ENCODE measurements at places on chromosomes 12 and 14.

DNA sequence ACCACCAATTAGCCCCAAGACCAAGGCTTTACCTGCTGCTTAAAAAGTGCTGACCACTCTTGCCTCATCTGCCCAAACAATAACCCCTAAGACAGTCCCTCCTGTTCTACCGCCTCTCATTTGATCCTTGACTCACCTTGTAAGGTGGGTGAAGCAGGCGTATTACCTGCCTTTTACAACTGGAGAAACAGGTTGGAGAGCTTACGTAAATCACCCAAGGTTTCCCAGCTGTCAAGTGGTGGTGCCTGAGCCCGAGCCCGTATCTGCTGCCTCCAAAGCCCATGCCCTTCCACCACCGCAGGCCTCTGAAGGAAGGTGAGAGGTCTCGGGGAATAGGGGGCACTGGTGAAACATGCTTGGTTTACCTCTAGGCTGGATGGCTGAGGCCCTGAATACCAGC, 36.6 kb downstream of the MAX start:
- DNase-seq: peak; percentile 80

DNA sequence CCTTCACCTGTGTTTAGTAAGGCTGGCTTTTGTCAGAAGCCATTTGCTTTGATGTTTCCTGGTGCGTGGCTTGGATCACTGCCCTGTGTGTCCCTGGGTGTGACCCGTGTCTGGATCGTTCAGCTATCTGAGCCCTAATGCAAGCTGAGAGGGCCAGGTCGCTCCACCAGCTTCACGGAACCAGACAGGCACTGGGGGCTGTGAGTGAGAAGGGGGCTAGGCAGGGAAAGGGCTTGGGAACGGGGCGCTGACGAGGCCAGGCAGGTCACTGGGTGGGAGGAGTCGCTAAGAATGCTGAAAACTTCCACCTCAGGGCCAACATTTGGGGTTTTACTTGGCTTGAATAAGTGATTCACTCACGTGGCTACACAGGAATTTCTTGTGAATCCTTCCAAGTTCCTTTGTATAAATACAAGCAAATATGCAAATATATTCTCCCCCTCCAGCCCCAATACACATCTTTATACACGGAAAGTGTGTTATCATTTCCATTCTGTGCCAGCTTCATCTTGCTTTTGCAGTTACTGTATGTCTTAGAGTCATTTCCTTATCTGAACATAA, 24.2 kb upstream of the MMP17 start:
- DNase-seq: peak; percentile 37

- peak; percentile 63 for DNase-seq
Observed at GRCh38 chr12:6745741-6746525, 7.0 kb downstream of the MLF2 start.

DNA sequence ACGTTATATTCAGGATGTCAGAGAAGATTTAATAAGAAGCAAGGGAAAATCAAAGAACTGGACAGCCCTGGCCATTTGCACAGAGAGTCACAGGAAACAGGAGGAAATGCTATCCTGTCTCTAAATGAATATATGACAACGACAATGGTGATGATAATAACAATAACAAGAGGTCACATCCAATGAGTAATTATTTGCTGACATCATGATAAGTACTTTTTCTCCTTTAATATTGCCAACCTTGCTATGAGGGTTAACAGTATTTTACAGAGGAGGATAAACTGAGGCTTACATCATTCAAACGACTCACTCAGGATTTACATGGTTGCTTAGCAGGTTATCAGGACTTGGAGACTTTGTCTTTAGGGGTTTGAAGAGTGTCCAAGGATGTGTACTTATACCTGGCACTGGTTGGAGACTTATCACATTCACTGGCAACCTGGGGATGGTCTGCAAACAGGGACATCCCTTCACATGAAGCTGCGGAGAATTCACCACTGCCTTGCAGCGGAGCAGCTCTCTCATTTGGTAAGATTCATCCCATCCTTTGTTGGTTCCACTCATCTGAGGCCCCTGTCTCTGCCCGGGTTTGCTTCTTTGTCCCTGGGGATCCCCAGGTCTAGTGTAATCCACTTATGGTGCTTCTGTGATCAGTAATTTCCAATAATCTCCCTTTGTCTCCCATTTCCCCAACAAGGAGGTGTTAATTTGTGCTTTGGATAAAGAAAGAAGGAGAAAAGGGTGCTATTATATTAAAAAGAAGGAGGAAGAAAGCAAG, 637.8 kb downstream of the BCL11B start:
- no peak for DNase-seq

GRCh38 chr14:34722723-34723545, 8.5 kb upstream of the CFL2 start:
- no peak for DNase-seq

DNA sequence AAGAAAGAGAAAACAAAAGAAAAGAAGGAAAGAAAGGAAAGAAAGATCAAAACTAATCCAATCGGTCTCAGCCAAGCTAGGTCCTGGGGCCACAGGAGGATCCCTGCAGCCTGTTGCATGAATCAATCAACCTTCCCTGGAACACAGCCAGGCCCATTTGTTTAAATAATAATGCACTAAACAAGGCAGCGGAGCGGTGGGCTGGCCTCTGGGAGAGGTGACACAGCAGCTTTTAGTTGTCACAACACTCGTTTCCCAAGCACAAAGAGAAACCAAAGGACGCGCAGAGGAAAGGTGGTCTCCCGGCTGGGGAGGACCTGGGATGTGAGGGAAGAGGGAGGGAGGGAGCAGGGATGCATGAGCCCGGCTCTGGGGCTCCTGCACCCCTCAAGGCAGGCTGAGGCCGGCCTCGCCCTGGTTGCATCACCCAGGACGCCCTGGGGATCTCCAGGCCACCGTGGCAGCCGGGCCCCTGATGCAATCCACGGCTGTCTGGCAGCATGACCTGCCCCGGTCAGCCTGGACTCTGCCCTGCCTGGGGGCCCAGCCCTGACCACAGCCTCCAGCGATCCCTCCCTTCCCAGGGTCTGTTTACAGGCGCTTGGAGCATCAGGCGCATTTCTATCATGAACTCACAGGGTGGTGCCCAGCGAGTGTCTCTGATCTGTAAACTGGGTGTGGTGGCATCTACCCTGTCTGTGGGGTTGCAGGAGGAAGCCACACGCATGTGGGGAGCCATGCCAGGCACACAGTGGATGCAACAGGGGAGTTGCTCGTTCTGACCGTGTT, 32.5 kb downstream of the MMP17 start:
- DNase-seq: peak; percentile 95

DNA sequence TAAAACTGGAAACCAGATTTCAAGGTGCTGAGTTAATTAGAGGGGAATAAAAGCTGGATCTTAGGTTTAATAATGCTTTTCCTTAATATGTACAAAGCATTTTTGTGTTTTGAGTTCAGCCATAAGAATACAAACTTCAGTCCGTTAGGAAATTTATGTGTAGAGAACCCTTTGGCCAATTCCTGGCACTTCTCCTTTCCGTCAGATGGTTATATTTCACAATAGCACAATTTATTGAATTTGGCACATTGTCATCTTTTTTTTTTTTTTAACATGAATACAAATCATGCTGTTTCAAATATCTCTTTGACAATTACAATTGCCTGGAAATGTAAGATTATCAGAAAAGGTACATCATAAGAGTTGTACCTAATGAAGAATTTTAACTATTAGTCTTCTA, 56.2 kb upstream of the DDHD1 start:
- DNase-seq: no peak

- DNase-seq: no peak
Observed at GRCh38 chr14:100677152-100677551, 49.5 kb upstream of the DLK1 start.

GRCh38 chr14:49497725-49498348, 88.3 kb downstream of the RPS29 start:
- no peak for DNase-seq

- no peak for DNase-seq
Observed at GRCh38 chr12:42936260-42936659, 346.7 kb upstream of the PRICKLE1 start.

DNA sequence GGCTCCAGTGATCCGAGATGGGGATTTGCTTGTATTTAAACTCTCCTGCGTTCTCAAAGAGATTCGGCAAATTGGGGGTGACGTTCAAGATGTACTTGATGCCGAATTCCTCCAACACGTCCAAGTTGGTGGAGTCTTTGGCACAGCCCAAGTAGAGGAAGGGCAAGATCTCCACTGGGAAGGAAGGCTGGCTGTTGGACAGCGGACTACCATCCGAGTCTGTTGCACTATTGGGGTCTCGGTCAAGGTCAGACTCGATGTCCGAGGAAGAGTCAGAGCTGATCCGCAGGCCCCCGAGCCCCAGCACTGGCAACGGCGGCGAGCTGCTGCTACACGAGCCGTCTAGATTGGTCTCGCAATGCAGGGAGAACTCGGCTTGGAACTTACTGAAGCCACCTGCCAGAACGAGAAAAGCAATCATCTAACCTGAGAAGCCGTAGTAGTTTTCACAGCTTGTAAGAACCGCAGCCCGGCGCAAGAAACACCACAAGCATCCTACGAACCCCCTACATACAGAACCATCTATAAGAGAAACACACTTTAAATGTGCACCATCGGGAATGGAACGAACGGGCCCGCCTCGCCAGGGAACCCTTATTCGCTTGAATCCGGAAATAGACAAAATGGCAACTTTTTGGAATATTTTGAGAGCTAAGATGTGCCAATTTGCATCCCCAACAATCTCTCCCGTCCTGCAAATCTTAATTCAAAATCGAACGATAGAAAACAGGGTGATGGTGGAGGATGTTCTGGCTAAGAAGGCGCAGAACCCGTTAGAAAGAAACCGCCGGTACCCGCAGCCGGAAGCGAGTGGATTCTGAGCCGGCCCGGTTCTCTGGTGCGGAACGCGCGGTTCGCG, 1.4 kb downstream of the DUSP6 start:
- DNase-seq: no peak

DNA sequence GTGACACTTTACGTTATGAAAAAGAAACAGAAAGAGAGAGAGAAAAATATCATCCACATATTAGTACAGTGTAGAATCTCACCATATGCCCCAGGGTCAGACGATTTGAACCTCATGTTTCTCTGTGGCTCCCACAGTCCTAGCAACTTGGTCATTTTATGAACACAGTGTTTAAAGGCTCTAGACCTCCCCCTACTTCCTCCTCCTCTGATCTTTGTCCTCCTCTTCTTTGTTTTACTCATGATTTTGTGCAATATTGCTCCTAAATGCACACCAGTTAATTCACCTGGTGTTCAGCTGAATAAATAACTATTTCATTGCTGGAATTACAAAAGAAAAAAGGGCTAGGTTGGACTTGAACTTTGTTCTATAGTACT, 18.2 kb downstream of the GLT1D1 start:
- no peak for DNase-seq

DNA sequence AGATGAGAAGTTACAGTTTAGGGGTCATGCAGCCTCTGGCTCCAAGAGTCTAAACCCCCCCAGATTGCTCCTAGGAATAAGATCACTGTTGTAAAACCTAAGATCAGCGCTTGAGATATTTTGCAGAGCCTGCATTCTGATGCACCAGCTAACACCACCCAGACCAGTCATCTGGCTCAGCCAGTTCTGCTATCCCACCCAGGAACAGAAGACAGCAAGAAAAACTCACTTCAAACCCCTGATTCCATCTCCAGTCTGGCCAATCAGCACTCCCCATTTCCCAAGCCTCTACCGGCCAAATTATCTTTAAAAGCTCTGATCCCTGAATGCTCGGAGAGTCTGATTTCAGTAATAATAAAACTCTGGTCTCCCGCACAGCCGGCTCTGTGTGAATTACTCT, 158.6 kb downstream of the ZNF664 start:
- no peak for DNase-seq

- no peak for DNase-seq
Observed at GRCh38 chr12:117044790-117045159, 54.4 kb downstream of the TESC start.
